ENCODE measurements at places on chromosomes 16 and 17.

DNA sequence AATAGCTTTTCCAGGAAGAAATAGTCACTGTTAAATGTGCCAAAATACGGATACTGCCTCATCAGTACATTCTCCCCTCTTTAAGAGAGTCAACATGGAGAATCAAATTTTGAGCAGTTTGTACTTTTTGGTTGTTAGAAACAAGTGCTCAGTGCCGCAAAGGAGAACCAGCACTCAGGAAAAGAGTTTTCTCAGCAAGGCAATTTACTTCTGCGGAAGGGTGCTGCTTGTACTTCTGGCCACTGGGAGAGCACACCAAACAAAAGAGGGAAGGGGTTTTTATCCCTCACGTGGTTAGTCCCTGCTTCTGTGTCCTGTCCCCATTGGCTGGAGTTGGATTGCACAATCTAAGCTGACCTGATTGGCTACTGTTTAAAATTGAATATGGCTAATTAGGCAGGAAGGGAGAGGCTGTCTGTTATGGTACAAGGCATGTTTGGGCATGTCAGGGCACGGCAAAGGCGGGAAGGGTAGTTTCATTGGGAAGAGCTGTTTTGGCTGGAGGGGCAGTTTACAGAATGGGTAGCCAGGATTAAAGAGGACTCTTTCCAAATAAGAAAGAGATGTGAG lies 499.3 kb downstream of the CDH13 start:
- DNase-seq = no peak

DNA sequence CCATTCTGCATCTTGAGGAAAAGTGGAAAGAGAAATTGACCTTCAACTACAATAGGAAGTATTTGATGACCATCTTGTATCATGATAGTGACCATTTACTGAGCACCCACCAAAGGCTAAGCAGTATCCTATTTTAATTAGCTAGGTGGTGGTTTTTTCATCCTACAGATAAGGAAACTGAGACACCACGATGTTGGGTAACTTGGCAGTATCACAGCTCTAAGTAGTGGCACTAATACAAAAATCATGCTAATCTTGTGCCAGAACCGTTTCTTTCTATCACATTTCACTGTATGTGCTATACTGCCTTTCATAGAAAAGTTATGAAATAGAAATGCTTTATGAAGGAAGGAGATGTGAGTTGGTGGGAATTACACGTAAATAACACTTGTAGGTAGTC lies 2.3 kb downstream of the EVI2B start:
- DNase-seq = no peak

DNA sequence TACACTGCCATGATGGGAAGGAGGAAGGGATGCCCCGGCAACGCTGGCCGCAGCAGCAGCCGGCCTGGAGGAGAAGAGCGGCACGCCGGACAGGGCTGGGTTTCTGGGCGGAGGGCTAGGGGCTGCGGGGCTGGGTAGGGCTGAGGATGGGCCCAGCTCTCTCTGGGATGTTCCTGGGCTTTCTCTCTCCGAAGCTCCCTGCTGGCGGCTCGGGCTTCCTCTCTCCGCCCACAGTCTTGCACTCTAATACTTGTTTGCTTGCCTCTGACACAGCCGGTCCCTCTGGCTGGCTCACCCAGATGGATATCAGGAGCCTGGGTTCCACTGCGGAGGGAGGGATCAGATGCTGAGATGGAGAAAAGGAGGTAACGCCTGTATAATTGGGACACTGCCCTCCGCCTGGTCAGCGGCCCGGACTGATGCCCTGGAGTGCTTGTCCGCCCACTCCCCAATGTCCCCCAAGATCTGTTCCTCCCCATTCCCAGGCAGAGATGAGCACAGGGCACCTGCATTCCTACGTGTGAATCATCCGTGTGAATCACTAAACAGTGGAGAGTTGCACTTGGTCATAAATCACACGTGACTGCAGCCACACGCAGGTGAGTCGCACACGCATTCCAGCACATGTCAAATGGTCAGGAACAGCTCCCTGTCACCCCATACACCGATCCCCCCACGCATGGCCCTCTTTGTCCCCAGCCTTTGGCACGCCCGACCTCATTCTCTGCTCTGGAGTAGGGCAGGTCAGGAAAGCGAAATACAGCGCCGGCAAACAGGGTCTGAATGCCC lies at the start of gene ALOXE3:
Gene ALOXE3, minus strand, starts transcription at position 535 of the 789 bp plus-strand sequence. Its CDS starts 524 bp downstream, at position 11.
- peak; percentile 48 for DNase-seq

DNA sequence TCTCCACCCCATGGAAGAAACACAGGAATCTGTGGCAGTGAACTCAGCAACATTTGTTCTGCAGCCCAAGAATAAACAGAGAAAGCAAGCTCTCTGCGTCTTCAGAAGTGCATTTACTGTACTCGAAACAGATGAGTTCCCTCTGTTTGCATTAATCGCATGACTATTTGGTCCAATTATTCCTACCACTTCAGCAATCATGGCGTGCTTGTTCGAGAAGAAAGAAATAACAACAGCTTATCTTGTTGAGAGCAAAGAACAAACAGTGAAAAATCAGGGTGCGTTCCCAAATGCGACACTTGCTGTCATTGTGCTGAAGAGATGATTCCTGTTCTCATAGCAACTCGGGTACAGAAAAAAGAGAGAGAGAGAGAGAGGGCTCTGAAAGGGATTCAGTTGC lies 445.3 kb upstream of the MAF start:
- no peak for DNase-seq

GRCh38 chr16:55248494-55248893 lies 75.5 kb upstream of the IRX6 start:
- DNase-seq = no peak

DNA sequence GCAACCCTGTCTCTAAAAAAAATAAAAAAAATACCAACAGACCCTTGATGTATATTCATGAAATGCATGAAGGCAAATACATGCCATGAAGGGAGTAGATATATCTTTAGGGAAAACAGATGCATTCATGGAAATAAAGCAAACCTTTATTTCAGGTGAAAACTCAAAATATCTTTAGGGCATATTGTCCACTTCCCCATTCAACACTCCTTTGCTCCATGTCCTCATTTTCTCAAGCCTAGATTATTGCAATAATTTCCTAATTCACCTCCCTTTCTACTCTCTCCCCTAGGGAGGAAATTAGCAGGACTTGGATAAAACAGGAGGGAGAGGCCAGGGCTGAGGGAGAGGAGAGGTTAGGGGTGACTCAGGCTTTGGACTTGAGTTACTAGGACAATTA lies 5.7 kb upstream of the VPS25 start:
- no peak for DNase-seq

DNA sequence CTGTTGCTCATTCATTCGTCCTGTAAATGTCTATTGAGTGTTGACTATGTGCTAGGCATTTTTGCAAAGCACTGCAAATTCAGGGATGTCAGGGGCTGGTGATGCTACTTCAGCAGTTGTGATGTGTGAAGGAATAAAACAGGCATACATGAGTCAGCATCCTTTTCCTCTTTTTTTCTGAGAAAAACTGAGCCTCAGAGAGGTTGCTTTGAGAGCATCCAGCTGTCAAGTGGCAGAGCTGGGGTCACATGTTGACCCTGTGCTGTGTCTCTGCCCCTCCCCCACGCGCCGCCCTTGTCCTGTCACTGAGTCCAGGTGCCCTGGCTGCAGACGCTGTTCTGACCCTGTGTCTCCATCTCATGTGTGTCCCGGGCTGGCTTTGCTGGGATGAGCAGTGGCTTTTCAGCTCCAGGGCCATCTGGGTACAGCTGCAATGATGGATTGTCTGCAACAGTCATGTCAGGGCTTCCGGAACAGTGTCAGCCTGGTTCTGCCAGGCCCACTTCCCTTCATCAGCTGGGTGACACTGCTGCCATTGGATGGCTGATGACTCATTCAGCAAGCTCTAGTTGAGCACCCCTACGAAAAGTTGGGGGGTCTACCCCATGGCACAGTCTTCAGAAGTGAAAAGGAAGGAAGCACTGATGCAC lies 14.9 kb downstream of the SEC14L5 start:
- DNase-seq = no peak

DNA sequence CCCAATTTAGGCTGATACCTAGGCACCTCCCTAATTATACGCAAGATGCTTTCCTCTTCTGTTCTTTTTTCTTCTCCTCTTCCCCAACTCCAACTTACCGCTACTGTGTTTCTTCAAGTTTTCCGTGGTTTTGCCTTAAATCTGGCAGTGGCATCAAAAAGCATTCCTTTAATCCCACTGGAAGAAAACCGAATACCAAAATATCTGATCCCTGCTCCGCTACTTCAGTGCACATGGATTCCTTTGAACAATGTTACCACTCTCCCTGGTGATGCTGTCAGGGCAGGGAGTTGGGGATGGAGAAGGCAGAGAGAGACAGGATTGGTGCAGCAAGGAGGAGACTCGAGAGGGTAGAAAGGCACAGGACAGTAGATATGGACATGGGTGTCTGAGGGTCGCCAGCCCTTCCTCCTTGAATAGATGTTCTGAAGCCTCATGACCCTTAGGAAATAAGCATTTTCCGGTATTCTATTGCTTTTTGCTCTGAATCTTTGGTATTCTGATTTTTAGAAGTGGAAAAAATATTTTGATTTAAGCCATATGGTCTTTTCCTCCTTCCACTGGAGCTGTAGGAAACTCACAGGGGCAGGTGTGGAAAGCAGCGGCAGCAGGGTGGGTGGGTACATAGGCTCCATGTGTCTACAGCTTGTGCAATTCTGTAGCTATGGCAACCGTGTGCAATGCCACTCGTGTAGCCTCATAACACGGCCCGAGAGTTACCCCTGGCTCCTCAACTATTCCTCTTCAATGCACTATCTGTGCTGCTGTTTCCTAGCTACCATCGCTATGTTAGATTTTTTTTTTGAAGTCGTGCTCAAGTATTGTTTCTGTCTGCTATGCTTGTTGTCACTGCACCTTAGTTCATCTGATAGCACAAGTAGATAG lies 32.3 kb upstream of the TANC2 start:
- DNase-seq = no peak

DNA sequence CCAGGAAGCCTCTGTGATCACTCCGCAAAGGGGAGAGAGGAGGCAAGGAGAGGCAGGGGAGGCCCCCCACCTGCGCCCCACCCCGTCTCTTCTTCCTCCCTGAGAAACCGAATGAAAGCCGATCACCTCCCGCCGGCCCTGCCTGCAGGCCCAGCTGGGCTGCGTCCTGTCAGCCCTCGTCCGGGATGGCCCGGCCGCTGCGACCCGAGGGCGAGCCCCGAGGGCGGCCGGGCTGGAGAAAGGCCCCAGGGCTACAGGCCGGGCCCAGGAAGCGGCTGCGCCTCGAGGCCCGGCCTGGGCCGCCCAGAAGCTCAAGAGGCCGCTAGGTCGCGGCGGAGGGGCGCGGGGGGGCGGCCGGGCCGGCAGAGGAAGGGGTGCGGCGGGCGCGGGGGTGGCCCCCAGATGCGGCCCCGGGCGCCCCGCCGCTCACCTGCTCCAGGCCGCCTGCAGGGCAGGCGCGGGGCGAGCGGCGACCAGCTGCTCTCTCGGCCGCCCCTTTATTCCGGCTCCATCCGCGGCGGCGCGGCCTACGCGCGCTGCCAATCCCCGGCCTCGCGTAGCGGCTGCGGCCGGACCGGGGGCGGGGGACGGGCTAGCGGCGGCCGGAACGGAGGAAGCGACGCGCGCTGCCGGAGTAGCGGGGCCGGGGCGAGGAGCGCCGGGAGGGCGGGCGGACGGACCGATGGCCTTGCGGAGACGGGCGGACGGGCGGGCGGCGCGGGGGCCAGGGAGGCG lies at the start of gene ZNF319:
Gene ZNF319, minus strand, starts transcription at position 702 of the 735 bp plus-strand sequence. CDS start 2,407 bp downstream, outside the sequence.
- DNase-seq = no peak

GRCh38 chr16:28930652-28931051 lies 1.1 kb upstream of the CD19 start:
- DNase-seq = peak; percentile 84

DNA sequence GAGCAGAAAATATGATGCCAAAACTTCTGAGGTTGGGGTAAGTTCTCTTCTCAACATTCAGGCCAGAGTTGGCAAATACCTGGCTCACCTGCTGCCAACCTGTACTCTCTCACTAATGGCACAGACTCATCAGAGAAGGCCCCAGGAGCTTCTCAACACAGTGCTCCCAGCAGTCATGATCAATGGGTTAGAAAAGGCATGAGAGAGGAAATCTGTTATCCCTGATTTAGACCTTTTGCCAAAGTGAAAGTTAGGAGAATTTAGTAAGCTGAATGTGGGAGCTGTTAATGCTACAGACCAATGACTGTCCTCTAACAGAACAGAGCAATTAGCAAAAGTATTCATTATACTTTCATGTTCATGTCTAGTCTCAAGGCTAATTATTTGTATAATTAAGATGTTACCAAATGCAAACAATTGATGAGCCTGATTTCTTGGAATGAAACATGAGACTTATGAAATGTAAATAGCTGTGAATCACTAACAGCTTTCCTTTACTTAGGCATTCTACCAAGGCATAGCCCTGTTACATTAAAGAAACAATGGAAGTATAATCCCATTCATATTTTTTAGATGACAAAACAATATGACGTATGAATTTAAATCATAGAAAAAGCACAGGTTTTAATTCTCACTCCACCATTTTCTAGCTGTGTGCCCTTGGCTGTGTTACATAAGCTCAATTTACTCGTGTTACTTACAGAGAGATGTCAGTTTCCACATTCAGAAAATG lies 68.7 kb upstream of the MARCHF10 start:
- DNase-seq = no peak

GRCh38 chr16:11291091-11291703 lies 10.1 kb upstream of the PRM1 start:
- no peak for DNase-seq

GRCh38 chr17:1420163-1420562 lies 20.1 kb upstream of the YWHAE start:
- DNase-seq = no peak

DNA sequence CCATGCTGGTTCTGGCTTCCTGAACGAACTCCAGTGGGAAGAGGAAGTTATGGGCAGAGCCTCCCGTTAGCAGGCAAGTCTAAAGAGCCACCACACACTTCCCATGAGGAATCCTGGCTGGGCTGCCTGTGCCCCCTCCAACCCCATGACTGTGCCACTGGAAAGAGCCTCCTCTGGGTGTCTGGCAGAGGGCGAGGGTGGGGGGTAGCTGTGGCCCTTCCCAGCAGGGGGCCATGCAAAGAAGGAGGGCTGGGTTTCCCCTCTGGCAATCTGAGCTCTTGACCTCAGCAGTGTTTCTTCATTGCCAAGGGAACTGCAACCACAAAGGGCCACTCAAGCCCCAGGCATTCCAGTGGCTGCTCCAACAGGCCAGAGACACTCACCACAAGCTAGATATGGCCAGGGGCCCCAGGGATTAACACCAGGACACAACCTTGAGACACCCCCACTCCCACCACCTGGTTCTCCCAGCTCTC lies 1.7 kb upstream of the RRAD start:
- no peak for DNase-seq

DNA sequence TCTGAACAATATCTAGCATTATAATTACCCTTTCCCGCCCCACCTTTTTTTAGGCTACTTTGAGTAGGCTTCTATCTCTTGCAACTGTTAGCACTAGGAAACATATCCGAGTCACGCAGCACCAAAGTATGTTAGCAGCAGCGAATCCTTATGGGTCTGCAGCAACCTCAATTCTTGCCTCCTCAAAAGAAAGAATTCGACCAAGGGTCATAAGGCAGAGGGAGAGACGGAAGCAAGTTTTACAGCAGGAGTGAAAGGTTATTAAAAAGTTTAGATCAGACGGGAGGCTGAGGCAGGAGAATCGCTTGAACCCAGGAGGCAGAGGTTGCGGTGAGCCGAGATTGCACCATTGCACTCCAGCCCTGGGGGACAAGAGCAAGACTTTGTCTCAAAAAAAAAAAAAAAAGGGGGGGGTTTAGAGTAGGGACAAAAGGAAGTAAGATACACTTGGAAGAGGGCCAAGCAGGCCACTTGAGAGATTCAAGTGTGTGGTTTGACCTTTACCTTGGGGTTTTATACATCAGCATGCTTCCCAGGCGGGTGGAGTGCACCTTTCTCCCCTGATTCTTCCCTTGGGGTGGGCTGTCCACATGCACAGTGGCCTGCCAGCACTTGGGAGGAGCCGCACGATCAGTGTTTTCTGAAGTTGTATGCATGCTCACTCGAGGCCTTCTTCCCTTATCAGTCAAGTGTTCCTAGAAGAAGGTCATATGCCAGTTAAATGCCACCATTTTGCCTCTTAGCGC lies 67.7 kb downstream of the HLF start:
- DNase-seq = no peak

Measured in B cell (primary cell).